Activated naive CD8-positive, alpha-beta T cell treated with anti-CD3 and anti-CD28 coated beads, Interleukin-2, amount 10 ng/mL, durations not matched to agents 7 days and 5 days (primary cell): ENCODE measurements at places on chromosomes 7 and 10. TPM values are rescaled to one million over a fixed set of nuclear protein-coding genes. Genes with fewer than 3 reads are reported as not detected.

GRCh38 chr7:41760293-41760692 lies 57.4 kb upstream of the INHBA start:
- H3K27me3 ChIP-seq, result peaks cover 1% of the 10 kb centered on the region
- H3K4me1 ChIP-seq, result peaks cover 3% of the 10 kb centered on the region
- no peak overlapping the region for H3K4me3 ChIP-seq
- no peaks in the 10 kb centered on the region for H3K36me3 ChIP-seq
- H3K27ac ChIP-seq, result no peak overlapping the region

DNA sequence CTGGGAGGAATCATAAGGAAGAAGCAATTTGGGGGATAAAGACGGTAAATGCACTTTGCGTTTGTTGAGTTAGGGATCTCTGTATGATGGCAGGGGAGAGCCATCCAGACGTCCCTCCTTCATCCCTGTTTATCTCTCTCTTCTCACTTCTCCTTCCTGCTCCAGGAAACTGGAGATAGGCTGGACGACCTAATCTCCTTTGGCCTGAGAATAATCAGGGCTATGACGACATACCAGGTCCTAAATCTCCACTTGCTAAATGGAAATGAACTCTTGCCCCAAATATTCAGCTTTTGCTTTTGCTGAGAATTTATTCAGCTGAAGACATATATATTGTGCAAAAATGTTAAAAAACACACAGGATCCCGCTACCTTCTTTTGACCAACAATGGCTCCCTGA lies 182.9 kb upstream of the INHBA start:
- no peaks in the 10 kb centered on the region for H3K27me3 ChIP-seq
- H3K36me3 ChIP-seq, result peaks cover 22% of the 10 kb centered on the region
- no peak overlapping the region for H3K27ac ChIP-seq
- DNase-seq, result no peak

GRCh38 chr10:127534074-127534473 lies 15.0 kb upstream of the NPS start:
- no peak for DNase-seq
- H3K4me1 ChIP-seq, result no peaks in the 10 kb centered on the region
- peaks cover 2% of the 10 kb centered on the region for H3K27me3 ChIP-seq
- H3K4me3 ChIP-seq, result no peak overlapping the region
- no peaks in the 10 kb centered on the region for H3K36me3 ChIP-seq

DNA sequence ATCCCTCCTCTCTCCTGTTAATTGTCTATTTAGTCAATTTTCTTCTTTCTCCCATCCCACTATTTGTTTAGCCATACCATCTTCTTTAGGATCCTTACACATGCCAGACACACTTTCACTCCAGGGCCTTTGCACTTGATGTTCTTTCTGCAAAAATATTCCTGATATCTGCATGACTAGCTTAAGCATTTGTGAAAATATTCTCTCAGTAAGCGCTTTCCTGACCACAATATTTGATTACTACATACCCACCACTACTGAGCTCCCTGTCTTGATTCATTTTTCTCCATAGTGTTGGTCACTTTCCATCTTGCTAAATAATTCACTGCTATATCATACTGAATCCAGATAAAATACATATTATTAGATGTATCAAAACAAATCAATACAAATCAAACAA lies 75.1 kb downstream of the SEMA3D start:
- H3K4me1 ChIP-seq, result no peaks in the 10 kb centered on the region
- H3K27ac ChIP-seq, result no peak overlapping the region
- no peaks in the 10 kb centered on the region for H3K27me3 ChIP-seq
- DNase-seq, result no peak

DNA sequence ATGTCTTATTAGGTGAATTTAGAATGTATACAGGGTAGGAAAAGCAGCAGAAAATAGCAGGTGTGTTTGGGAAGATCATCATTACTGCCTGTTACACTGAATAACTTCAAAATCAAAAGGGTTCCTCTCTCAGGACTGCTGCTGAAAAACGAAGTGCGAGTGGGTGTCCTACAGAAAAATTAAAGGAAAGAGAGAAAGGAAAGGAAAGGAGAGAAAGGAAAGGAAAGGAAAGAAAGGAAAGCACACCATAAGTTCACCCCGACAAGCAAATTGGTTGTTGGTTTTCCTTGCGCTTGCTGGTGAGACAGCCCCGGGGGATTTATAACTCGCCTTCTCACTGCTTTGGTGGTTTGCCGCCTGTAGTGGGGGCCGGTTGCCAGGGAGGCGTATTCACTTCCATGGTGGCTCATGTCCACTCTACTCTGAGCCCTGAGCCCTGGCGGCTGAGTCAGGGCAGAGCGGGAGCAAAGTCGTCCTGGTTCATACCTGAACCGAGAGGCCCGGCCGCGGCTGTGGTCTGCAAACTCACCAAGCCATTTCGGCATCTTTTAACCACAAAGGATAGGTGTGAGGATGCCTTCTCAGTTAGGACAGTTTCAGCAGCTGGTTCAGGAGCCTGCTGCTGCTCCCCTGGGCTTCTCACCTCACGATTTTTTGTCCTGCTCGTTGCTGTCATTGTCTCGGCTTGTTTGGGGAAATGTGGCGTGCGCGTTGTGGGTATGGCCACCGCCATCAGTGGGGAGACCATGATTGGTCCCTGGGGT lies 26.1 kb downstream of the INPP5A start:
- H3K4me1 ChIP-seq, result peaks cover 17% of the 10 kb centered on the region
- DNase-seq, result no peak
- H3K27ac ChIP-seq, result no peak overlapping the region
- H3K36me3 ChIP-seq, result peaks cover 2% of the 10 kb centered on the region
- no peaks in the 10 kb centered on the region for H3K27me3 ChIP-seq

The CDC14C gene
- not detected for total RNA-seq

The CALD1 gene
- total RNA-seq, result not detected

The SAMD9L gene
- 107 TPM for total RNA-seq

The NAT16 gene
- not detected for total RNA-seq
